ENCODE measurements at places on chromosomes 1 and 21.

GRCh38 chr1:110012100-110012780 lies 22.2 kb upstream of the STRIP1 start:
- no peak for DNase-seq

- DNase-seq = no peak
These were observed 36.5 kb downstream of the PIK3CD start for GRCh38 chr1:9687874-9688582.

DNA sequence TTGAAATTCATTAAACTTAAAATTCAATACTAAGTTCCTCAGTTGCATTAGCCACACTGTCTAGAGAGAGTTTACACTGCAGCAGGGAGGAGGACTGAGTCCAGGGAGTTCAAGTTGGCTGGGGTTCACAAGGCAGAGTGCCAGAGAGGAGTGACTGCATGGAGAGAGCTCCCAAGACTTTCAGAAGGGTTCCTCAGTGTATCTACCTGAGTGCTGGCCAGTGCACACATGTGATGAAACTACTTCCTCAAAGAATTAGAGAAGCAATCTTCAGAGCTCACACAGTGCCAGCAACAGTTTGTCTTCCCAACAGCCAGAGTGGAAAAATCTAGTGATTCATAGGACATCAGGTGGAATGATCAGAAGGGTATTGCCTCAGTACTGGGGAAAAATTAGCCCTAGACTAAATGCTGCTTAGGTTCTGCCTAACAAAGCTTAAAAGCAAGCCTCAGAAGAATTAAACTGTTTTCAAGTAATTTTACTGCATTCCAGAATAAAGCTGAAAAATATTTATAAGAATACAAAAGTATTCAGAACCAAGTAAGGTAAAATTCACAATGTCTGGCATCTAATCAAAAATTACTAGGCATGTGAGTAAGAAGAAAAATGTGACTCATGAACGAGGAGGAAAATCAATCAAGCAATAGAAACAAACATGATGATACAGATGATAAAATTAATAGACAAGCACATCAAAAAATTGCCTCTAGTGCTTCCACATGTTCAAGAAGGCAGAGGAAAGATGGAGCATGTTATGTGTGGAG lies 10.4 kb upstream of the WNT3A start:
- no peak for DNase-seq

DNA sequence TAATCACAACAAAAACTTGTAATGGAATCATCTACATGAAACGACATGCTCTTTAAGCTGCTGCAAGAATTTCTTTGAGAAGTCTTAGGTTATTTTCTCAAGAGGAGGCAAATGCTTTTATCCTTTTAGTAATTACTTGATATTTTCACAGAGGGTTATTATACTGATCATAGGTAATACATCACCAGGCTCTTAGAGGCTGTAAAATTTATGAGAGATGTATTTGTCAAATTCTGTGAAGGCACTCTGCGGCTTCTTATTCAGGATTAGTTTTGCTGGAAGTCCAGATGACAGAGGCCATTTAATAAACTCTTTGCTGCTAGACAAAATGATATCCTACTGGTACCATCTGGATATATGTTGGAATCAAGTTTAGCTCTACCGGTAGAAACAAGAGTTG lies 624.3 kb upstream of the BRINP3 start:
- no peak for DNase-seq

- no peak for DNase-seq
These were observed 38.6 kb upstream of the ADGRL4 start for GRCh38 chr1:79044974-79045650.

GRCh38 chr1:96363826-96364225 lies 357.8 kb upstream of the PTBP2 start:
- DNase-seq = no peak

DNA sequence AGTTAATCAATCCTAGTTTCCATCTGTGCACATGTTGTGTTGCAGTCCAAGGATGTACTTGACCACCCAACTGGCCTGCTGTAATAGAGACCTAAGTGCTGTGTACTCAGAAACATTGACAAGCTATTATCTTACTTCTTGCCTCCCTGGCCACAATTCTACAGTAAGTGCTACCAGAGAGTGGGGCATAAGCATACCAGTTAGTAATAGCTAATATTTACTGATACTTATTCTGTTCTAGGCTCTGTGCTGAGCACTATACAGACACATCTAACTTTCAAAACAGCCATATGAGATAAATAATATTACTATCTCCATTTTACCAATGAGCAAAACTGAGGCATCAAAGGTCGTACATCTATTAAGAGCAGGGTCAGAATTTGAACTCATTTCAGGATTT lies 49.5 kb upstream of the NPL start:
- DNase-seq = no peak

DNA sequence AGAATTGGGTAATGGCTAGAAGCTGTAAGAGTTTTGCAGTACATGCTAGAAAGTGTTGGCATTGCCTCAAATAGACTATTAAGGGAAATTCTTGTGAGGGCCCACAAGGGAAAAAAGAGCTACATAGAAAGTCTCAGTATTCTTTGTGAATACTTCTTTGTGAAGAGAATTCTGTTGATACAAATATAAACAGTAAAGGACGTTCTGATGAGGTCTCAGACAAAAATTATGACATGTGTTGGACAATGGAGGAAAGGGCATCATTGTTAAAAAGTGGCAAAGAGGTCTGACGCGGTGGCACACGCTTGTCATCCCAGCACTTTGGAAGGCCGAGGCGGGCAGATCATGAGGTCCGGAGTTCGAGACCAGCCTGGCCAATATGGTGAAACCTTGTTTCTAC lies 458.9 kb downstream of the NCAM2 start:
- DNase-seq = no peak

GRCh38 chr21:39634507-39634906 lies 21.8 kb downstream of the B3GALT5 start:
- DNase-seq = no peak

DNA sequence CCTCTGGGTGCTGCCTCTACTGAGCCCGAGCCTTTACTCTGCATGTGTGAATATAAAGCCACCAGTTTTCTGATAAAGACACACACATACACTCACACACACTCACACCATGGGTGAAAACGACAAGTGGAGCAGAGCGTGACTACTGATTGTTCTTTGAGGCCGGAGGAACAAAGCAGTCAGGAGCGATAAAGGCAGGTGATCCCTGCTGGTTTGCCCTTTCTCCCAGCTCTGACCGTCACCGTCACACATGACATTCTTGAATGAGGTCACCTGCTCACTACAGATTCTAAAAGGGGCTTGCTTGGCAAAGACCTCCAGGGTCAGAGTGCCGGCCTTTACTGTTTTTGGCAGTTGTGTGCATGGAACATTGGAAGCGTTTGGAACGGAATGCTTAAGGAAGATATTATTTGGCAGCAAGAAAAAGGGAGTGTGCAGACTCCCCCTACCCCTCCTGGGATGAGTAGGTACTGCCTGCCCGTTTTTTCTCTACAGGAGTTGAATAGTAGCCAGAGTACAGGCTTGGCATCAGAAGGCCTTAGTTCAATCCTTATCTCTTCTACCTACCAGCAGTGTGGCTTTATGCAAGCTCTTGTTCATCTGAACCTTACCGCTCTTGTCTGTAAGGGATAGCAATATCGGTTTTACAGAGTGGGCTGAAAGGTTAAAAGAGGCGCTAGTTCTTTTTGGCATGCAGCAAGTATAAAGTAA lies 79.7 kb downstream of the PBX1 start:
- no peak for DNase-seq

DNA sequence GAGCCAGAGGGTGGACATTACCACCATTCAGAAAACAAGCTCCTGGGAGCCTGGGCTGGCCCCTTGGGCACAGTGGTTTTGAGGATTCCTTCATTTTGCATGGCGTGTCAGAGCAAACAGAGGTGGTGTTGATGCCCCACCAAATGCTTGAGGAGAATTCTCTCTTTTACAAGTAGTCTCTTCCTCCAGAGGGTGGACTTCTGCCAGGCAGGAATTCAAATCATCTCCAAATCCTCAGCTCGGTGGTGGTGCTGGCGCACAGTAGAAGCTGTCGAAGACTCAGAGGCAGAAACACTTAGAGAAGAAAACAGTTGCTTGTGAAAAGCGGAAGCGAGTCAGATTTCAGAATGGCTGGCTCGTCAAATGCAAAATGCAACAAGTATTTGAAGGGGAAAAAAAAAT lies 3.4 kb upstream of the CHI3L1 start:
- no peak for DNase-seq

DNA sequence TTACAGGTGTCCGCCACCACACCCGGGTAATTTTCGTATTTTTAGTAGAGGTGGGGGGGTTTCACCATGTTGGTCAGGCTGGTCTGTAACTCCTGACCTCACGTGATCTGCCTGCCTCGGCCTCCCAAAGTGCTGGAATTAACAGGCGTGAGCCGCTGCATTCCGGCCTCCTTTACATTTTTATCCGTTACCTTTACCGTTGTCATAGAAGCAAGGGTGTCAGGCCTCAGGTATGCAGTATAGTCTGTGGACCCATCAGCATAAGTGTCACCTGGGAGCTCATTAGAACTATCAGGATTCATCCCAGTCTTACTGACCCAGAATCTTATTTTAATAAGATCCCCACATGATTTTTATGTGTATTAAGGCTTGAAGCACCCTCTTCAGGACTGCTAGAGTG lies 5.4 kb downstream of the CDC42 start:
- no peak for DNase-seq

DNA sequence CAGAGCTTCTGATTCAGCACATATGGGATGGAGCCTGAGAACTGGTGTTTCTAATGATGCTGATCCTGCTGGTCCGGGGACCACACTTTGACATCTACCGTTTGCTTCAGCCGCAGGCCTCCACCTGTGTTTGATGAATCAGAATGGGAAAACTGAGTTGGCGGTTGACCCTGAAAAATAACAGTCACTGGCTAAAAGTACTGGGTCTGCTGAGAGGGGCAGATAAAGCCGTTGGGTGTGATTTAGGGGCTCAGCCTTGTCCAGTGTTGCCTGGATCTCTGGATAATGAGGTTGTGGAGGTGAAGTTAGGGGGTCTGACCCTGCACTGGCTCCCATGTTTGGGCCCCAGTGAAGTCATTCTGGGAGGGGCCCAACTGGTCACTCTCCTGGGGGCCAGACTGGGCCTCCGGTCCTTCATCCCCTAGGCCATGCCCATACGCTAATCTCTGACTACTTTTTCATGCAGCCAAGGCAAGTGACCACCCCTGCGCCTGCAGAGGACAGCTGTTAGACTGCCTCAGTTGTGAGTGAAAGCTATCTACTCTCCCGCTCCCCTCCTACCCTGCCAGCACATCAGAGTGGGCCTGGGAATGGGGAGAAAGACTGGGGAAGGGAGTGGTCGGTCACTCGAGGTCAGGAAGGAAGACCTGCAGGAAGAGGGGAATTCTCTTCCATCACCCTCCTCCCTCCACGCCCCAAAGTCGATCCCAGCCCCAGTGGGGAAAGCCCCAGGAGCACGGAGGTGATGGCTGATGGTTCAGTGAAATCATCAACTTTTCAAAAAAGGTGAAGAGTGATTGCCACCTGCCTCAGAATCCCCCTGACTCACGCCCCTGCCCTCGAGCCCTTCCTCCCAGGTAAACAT lies 27.7 kb downstream of the VASH2 start:
- no peak for DNase-seq

- no peak for DNase-seq
These were observed 1.4 kb downstream of the KIAA0319L start for GRCh38 chr1:35555601-35556477.

GRCh38 chr1:209896346-209896745 lies 41.7 kb upstream of the SYT14 start:
- DNase-seq = no peak

DNA sequence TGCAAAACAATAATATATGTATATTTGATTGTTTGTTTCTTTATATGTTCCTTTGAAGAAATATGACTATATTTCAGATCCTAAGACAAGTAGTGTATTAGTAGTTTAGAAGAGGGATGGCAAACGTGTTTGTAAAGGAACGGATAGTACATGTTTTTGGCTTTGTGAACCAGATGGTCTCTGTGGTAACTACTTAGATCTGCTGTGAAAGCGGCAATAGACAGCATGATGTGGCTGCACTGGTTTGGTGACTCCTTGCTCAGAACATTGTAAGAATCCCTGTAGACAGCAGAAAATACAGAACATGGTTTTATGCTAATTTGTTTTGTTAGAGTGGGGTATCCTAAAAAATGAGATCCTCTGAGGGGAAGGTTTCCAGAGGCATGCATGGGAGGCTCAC lies 3.1 kb downstream of the ACADM start:
- DNase-seq = no peak

DNA sequence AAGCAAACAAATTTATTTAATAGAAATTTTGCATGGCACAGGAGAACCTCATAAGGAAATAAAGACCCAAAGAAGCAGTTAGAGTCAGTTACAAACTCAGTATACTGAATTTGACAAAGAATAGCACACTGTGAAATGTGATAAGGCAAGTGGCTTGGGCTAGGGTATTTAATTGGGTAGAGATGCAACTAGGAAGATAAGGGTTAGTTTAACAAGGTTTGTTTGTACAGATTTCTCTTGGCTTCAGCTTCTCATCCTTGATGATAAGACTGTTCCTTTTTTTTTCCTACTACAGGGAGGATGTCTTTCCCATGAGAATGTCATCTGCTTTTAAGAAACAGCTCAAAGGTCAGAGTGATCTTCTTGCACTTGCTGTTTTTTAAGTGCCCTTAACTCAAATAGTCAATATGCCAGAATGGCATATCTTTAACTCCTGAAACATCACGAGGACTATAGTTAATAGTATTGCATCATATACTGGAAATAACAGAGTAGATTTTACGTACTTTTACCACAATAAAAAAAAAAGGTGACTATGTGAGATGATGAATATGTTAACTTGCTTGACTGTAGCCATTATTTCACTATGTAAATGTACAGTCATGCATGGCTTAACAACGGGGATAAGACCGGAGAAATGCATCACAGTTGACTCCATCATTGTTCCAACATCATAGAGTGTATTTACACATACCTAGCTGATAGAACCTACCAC lies 9.2 kb upstream of the TRAF3IP3 start:
- DNase-seq = no peak

GRCh38 chr1:18927654-18928272 lies 25.4 kb upstream of the ALDH4A1 start:
- DNase-seq = peak; percentile 57

GRCh38 chr1:91776068-91776794 lies 109.7 kb downstream of the TGFBR3 start:
- DNase-seq = no peak

GRCh38 chr1:91706140-91706957 lies 179.6 kb downstream of the TGFBR3 start:
- DNase-seq = no peak

Measured in GF-D8 (cell line).